ENCODE measurements at places on chromosomes 11 and 22.

DNA sequence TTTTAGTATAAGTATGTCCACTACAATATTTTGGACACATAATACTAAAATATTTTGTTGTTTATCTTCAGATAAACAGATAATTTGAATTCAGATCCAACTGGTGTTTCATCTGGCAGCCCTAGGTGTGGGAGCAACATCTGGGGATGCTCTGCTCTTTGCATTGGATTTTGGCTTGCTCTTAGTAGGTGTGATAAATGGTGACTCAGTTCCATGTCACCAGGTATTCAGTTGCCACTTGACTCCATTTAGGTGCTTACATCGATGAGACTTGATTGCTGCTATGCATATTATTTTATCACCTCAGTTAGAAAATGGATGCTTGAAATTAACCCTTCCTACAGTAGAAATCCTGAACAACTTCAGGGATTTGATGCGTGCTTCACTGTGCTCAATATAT lies 13.3 kb upstream of the AMOTL1 start:
- no peak for DNase-seq

GRCh38 chr22:45164270-45165088 lies 754 bp downstream of the NUP50 start:
- peak; percentile 65 for DNase-seq

GRCh38 chr11:72962084-72962483 lies 147.9 kb downstream of the ATG16L2 start:
- no peak for DNase-seq

DNA sequence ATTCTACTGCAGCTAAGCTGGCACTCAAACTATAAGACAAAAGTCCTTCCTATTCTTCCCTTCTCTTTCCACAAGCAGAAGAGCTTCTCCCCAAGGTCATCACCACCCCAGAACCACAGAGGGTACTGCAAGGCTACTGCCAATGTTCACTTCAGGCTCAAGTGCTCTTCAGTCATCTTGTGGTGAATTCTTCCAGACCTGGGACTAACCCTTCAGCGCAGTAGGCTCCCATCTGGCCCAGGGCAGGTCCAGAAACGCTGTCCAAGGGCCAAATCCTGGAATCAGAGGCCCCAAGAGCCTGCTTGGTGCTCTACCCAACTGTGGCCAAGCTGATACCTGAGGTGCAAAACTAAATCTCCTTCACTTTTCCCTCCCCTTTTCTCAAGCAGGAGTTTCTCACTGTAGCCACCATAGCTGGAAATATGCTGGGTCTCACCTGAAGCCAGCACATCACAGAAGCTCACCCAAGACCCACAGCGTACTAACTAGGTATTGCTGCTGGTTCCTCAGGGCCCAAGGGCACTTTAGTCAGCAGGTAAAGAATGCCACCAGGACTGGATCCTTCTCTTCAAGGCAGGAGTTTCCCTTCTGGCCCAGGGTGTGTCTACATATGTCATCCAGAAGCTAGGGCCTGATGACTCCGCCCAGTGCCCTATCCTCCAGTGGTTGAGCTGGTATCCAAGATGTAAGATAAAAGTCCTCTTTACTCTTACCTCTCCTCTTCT lies 27.8 kb downstream of the FCHSD2 start:
- DNase-seq = no peak

GRCh38 chr22:48520884-48521588 lies 1306.6 kb downstream of the BRD1 start:
- peak; percentile 48 for DNase-seq

GRCh38 chr11:122977470-122978298 lies 4.0 kb downstream of the BSX start:
- DNase-seq = no peak

DNA sequence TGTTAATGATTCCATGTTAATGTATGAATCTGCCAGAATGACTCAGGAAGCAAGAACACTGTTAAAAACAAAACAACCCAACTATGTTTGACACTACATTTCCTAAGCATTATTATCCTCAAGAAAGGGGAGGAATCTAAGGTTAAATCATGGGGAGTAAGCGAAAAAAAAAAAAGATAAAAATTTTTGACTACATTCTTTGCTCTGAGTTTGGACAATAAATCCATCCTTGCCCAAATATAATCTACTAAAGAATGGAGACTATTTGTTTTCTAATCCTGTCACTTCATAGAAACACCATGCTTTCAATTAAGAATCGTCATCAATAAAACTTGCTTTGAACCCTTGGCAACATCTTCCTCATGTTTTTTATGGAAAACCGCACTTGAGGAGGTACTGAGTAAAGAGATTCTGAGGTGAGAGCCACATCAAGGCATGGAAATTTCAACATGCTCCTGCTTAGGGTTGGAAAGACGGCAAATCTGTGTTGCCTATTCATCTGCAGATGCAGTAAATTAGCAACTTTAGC lies 9.7 kb downstream of the MAML2 start:
- no peak for DNase-seq

DNA sequence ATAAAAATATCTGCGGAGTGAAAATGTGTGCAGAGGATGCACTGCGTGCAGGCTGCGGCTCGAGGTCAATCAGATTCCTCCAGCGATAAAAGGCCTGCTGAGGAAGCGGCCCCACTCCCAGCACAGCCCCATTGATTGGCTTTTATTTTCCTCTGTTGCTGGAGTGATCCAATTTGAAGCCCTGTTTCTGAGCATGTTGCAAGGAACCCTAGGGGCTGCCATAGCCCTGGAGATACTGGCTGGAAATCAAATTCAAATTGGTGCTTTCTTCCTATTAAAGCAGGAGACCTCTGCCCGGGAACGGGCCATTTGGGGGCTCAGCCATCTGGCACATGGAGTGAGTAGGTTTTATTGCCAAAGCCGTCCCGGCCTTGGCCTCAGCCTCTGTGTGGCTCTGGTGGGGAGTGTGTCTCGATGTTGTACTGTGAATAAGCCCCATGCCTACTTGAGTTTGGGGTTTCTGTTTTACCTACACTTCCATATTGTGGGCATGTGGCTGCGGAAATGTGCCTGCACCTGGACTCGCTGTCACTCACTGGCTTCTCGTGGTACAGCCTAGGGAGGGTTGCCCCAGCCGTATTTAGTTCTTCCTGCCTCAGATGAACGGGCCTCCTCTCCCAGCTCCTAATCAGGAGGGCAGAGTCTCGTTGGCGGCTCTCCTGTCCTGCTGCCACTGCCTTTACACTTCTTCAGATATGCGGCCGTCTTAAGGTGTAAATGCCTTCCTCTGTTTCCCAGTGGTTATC lies 25.6 kb downstream of the PARVB start:
- DNase-seq = no peak

DNA sequence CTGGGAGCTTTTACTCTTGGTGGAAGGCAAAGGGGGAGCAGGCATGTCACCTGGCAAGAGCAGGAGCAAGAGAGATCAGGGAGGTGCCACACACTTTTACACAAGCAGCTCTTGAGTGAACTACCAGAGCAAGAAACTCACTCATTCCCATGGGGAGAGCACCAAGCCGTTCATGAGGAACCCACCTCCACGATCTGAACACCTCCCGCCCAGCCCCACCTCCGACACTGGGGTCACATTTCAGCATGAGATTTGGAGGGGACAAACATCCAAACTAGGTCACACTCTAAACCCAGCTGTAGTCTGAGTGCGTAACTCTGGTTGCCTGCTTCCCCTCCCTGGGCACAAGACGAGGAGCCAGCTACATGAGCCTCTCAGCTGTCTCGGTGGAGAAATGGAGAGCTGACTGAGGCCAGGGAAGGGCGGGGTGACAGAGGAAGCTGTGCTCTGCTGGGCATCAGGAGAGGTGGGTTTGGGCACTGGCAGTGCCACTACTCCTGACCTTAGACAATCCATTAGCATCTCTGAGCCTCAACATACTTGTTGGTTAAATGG lies 134.6 kb downstream of the PKNOX2 start:
- no peak for DNase-seq

GRCh38 chr11:111179184-111179910 lies 66.2 kb upstream of the POU2AF2 start:
- DNase-seq = peak; percentile 80

DNA sequence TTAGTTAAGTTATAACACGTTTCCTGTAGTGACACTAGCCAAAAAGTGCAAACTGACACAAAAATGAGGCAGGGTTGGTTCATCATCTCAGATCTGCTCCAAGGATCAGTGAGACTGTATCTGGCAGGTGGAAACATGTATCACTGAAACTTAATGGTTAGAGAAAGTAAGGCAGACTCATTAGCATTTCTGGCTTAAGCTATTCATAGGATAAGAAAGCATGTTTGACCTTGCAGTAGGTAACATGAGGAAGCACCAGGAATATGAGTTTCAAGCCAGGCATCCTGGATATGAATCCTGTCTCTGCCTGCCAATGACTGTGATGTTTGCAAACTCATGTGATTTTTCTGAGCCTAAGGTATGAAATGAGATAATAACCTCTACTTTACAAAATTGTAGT lies 732.1 kb downstream of the NELL1 start:
- no peak for DNase-seq

GRCh38 chr11:75554258-75555022 lies 7.6 kb upstream of the SERPINH1 start:
- DNase-seq = no peak

- DNase-seq = no peak
Measured at GRCh38 chr11:30314625-30315024, 8.3 kb upstream of the ARL14EP start.

DNA sequence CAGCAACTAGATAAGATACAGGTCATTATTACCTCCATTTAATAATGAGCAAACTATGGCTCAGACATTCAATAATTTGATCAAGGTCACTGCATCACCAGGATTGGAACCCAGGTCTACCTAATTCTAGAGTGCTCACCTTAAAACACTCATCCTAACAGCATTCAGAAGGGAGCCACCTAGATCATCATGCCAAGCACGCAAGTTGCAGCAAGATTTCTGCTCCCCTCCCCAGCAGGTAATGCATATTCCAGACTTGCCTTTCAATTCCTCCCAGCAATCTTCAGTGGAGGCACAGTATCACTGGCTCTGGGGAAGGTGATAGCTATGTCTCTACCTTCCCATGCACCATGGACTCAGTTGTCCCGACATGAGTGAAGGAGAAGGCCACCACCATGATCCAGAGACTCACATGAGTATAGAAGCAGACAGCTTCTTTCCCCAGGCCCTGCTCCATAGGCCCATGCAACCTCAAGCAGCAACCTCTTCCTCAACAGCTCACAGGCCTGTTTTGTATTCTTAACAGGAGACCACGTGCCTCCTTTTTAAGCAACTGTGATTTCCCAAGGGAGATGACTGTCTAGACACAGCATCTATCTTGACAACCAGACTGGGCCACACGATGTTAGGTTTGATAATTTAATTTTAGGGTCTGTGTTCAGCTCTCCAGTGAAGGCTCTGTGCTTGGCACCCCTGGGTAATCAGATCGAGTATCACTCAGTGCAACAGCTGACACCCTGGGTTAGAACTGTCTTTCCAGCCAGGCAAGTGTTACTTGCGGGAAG lies 36.4 kb downstream of the RAB30 start:
- DNase-seq = peak; percentile 90

- no peak for DNase-seq
Measured at GRCh38 chr11:86769219-86769618, 31.1 kb upstream of the PRSS23 start.

GRCh38 chr11:132058211-132058772 lies 687.9 kb downstream of the NTM start:
- DNase-seq = no peak

- DNase-seq = no peak
Measured at GRCh38 chr11:6387811-6388599, 2.3 kb upstream of the SMPD1 start.

All from Karpas-422 (cell line).